ENCODE measurements at places on chromosomes 6 and 20.

DNA sequence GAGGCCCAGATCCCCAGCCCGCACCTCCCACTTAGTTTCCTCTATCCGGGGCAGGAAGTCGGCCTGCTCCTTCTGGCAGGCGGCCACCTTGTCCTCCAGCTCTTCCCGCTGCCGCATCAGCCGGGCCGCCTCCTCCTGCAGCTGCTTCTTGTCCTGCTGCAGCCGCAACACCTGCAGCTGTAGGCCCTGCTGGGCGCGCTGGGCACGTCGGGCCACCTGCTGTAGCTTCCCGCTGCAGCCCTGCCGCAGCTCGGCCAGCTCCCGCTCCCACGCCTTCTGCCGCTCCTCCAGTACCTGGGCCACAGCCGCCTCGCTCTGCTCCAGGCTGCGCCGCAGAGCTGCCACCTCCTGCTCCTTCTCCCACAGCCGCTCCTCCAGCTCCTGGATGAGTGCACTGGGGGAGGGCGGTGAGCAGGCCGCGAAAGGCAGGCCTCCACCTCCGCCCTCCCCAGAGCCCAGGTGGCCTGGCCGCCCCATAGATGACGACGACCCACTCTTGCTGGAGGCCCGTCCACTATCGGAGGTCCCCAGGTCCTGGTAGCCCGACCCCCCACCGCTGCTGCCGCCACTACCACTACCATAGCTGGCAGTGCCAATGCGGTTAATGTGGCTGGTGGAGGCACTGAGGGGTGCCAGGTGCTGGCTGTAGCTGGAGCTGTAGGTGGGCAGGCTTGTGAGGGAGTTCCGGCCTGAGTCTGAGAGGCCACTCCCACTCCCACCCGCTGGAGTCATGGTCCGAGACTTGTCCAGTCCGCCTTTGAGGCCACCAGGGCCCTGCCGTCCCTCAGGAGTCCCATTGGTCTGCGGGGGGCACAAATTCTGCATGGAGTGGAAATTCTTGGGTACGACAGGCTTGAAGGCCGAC, 6.0 kb upstream of the FASTKD5 start:
- DNase-seq, result peak; percentile 15

- no peak for DNase-seq
Observed at GRCh38 chr6:33628401-33628964, 7.4 kb downstream of the ITPR3 start.

DNA sequence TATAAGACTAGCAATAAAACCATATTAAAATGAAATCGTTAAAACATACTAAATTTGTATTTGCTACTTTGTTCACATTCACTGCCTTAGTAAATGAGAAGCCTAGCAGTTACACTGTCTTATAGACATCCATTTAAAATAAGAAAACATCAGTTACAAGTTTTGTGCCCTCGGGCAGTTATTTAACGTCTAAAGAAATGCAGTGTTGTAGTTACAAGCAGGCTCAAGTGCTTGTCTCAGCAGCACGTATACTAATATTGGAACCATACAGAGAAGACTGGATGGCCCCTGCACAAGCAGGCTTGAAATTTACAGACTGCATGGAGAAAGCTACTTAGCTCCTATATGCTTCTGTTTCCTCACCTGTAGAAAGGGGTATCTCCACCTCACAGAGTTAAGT, 93.1 kb downstream of the HACE1 start:
- no peak for DNase-seq

- DNase-seq, result no peak
Observed at GRCh38 chr6:112367628-112368027, 20.5 kb downstream of the RFPL4B start.

- DNase-seq, result no peak
Observed at GRCh38 chr20:17969278-17969883, 563 bp downstream of the MGME1 start.

- DNase-seq, result no peak
Observed at GRCh38 chr20:25247000-25247517, 826 bp upstream of the PYGB start.

GRCh38 chr6:111628142-111628850, 22.6 kb upstream of the TRAF3IP2 start:
- no peak for DNase-seq

GRCh38 chr6:7050872-7051779, 56.6 kb upstream of the RREB1 start:
- DNase-seq, result no peak

GRCh38 chr6:157927011-157927410, 54.7 kb upstream of the SYNJ2 start:
- DNase-seq, result no peak

- no peak for DNase-seq
Observed at GRCh38 chr6:9250852-9251251, 815.5 kb upstream of the SLC35B3 start.

GRCh38 chr6:159490298-159490937, 202.6 kb downstream of the SOD2 start:
- DNase-seq, result no peak

- DNase-seq, result no peak
Observed at GRCh38 chr6:36121787-36122494, 8.4 kb upstream of the MAPK13 start.

DNA sequence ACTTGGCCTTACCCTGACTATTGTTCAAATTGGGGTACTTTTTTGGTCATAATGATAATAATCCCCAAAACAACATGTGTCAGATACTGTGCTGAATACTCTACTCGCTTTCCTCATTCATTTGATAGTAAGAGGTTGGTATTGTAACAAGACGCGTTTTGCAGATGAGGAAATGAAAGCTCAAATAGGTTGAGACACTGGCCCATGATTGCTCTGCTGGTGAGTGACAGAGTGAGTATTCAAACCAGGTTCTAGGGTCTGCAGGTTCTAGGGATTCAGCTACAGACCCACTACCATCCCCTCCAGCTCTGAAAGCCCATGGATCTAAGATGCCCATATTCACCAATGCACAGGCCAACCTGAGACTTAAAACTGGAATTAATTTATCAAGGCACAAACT, 1.3 kb upstream of the ENPP4 start:
- no peak for DNase-seq

DNA sequence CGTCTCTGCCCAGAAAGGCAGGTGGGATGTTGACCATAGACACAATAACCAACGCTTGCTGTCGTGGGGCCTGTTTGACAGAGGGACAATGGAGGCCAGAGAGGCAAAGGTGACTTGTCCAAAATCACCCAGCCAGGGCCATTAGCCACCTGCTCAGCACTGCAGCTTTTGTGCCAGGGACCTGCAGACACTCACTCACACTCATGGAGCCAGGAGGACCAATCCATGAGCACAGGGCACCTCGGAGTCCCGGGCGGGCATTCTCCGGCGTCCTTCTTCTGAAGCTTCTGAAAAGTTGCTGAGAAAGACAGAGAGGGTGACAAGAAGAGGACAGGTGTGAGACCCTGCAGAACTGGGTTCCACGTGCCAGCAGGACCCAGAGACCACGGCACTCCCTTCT, 45.4 kb upstream of the SLCO4A1 start:
- DNase-seq, result no peak

- no peak for DNase-seq
Observed at GRCh38 chr20:59081036-59081435, 38.5 kb upstream of the PRELID3B start.

- DNase-seq, result no peak
Observed at GRCh38 chr6:170269846-170270541, 20.9 kb downstream of the DLL1 start.

DNA sequence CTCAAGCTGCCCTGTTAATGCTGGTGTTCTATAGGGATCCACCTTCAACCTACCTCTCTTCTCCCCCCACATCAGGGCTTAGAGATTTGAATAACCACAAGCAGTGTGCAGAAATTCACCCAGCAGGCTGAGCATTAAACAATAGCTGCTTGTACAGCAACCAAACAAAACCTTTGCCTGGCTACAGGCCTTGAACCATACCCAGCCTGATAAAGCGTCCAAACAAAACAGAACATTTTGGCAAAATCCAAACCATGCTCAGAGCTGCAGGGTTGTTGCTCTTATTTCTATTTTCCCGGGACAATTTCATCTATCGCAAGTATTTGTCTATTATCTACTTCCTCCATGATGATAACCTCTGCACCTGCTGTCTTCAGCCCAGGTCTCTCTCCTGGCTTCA, 142.3 kb downstream of the UNC5CL start:
- no peak for DNase-seq

DNA sequence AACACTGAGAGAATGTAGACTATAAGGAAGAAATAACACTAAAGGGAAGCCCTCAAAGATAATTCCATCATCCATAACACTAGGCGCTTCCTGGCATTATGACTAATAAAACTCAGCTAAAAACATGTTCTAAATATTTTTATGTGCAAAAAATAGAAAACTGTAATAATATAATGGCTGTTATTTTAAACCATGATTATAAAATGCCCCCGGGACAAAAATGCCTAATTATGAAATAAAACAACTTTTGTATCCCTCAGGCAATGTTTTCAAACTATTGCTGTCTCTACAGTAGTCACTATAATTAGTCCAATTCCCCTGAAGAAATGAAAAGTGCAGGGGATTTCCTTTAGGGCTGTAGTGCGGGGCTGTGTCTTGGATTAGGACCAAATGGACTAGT, 242.4 kb downstream of the RNF144B start:
- DNase-seq, result no peak

DNA sequence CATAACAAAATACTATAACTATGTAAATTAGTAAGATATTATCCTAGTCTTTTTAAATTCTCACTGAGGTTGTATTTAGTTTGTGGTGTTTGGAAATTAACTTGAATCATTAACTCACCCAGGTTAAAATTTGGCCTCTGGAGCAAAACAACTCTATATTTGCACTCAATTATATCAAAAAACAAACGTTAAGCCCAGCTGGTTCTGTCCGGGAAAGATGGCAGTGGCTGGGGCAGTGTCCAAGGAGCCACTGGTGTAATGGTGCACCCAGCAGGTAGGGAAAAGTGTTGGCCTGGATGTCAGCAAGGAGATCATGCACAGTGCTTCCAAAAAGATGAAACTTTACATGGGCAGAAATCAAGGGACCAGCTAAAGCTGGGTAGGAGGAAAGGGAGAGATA, 285.3 kb upstream of the CITED2 start:
- no peak for DNase-seq

GRCh38 chr6:35296931-35297600, 552 bp upstream of the DEF6 start:
- no peak for DNase-seq

- DNase-seq, result no peak
Observed at GRCh38 chr20:47578543-47578942, 76.9 kb downstream of the NCOA3 start.

DNA sequence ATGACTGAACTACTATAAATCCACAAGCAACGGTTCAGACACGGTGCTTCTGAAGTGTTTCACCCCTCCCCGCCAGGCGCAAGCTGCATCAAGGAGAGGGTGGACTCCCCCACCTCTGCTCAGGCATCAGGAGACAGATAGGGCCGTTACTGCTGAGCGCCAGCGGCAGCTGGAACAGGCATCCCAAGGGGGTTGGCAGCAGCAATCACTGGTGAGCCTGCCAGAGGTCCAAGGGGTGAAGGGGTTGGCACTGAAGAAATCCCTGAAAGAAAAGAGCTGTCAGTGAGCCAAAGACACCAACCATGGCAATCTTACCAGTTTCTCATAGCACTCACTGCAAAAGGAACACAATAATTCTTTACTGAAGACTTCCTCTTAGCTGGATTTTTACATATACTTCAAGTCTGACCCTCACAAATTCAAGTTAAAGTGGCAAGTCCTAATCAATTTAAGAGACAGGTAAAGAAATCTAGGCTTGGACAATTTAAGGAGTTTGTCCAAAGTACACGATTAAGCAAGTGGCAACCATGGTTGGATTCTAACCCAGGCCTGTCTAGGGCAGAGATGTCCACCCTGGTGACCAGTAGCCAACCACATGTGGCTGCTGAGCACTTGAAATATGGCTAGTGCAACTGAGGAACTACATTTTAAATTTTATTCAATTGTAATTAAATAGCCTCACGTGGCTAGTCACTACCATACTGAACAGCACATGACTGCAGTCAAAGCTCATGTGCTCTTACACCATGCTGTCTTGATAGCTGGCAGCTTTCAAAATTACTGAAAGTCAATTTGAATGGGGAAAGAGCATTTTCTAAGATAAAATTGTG, 21.7 kb upstream of the TBC1D20 start:
- DNase-seq, result no peak

GRCh38 chr20:10857352-10858070, 183.7 kb upstream of the JAG1 start:
- DNase-seq, result peak; percentile 12

DNA sequence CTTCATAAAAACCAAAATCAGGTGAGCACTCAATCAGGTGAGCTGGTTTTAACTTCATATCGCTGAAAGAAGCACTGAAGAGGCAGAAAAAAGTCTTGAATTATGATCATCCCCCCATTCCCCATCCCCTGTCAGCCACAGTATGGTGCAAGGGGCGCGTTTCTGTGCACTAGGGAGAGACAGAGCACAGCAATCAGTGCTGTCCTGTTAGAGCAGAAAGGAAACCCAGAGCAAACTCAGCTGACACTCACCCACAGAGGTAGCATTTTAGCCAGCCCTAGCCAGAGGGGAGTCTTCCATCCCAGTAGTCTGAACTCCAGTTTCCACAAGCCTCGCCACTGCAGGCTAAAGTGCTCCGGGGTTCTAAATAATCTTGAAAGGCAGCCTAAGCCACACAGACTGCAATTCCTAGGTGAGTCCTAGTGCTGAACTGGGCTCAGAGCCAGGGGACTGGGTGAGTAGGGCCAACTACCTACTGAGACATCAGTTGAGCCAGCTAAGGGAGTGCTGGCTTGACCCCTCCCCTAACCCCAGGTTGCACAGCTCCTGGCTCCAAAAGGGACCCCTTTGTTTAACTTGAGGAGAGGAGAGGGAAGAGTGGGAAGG, 1352.6 kb upstream of the GJE1 start:
- DNase-seq, result no peak

DNA sequence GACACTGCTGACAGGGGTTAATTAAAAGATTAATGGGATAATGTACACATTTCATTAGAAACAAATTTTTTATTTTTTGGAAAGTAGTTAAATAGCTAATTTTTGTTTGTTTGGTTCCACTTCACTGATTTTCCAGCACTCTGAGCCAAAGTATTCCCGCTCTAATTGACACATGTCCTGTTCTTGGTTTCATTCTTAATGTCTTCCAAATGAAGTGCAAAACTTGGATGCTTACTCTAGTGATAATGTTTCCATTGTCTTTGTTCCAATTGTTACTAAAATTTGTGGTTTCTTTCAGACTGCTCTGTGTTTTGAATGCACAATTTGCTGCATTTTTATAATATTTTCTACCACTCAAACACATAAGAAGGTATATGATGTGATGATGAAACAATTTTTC, 794.3 kb downstream of the PHF3 start:
- no peak for DNase-seq

DNA sequence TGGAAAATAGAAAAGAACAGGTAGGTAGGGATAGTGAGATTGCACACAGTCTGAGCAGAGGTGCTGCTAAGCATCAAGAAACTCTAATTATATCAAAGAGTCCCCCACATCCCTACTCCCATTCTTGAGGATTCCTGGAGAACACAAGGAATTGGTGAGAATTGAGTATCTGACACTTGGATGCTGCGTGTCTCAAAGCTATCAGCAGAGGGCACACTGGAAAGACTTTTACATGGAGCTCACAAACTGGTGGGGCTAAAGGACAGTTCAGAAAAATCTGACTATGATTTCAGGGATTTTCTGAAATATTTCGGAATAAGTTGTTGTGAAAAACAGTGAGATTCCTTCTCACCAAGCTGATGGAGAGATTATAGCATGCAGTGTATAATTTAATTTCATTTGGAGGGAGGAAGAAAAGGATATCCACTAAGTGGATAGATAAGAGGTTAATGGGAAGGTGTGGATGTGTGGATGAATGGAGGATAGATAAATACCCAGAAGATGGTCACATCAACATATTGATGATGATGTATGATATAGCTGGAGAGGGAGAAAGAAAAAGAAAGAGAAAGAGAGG, 215.4 kb upstream of the DEFB112 start:
- DNase-seq, result no peak

Data from C1 segment of cervical spinal cord (tissue), 14 donors.